ENCODE measurements at places on chromosomes 4 and X.

DNA sequence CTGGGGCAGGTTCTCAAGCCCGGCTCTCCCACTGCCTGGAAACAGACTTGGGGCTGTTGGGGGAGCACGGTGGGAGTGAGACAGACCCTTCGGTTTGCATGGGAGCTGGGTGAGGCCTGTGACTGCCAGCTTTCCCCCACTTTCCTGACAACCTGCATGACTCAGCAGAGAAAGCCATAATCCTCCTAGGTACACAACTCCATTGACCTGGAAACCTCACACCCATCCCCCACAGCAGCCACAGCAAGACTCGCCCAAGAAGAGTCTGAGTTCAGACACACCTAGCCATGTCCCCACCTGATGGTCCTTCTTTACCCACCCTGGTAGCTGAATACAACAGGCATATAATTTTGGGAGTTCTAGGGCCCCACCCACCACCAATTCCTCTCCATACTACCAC lies 57.6 kb upstream of the UBQLN2 start:
- DNase-seq, result peak; percentile 6

DNA sequence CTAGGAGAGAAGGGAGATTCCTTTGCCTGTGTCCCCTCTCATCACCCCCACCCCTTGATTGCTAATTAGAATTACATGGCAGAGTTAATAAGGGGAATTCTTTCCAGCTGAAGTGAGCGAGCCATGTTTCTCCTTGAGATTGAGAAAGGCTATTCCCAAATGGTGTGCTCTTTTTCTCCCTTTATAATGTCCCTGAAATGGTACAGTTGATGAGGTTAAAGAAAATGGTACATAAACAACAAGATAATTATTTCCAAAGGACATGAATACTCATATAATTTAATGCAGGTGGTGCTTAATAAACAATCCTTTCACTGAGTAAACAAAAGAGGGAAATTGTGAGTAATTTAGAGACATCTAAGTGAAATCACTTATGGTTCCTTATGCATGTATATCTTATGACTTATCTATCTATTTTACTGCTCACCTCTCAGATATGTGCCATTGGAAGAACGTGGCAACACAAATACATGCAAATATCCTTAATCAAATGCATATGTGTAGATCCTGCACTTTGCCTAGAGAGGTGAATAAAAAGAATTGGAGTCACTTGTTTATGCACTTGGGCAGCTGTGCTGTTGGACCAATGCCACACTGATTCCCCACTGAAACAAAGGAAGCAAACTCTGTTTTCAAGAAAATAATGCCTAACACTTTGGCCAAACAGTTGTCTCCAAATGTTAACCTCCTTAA lies 106.6 kb upstream of the WDR44 start:
- DNase-seq, result no peak

GRCh38 chr4:99651811-99652485 lies 5.7 kb downstream of the C4orf54 start:
- no peak for DNase-seq

- no peak for DNase-seq
These were observed 74.8 kb upstream of the PACRGL start for GRCh38 chr4:20625426-20625825.

DNA sequence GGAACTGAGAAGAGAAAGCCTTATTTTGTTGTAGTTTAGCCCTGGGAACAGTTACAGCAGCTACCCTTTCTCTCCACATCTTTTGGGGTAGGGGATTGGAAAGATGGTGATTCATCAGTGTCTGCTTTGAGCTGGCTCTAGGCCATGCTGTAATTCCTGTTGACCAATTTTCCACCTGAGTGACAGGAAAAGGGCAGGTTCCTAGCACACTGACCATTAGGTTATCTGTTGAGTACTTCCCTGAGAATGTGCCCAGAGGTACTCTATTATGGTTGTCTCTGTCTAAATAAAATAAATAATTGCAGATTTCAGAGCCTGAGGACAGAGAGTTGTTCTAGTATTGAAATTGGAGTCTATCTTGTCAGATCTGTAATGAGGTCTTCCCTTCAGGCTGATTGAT lies 109.0 kb downstream of the ENOX2 start:
- DNase-seq, result peak; percentile 68

- no peak for DNase-seq
These were observed 71.2 kb upstream of the SLIT2 start for GRCh38 chr4:20180509-20180908.

DNA sequence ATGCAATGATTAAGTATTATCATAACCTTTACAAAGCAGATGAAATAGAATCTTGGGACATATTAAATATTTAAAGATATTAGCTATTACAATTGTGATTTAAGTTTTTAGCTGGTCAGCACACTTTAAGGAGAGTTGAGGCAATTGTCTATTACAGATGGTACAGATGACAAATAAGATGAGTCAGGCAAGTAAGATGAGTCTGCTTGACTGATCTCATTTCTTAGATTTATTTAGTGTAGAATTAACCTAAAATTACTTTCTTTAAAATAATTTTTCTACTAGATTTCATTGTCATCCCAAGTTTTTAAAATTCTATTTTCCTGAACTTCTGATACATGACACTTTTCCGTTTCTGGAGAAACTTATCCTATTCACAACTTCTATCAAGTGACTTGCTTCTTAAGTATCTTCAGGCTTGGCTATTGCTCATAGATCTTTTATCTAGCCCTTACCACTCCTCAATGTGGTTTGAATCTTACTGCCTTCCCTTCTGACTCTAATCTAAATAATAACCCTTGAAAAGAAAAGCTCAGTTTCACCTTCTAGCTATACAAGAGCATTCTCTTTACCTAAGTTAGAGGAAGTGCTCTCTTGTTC lies 32.9 kb downstream of the CXCL1 start:
- peak; percentile 19 for DNase-seq

DNA sequence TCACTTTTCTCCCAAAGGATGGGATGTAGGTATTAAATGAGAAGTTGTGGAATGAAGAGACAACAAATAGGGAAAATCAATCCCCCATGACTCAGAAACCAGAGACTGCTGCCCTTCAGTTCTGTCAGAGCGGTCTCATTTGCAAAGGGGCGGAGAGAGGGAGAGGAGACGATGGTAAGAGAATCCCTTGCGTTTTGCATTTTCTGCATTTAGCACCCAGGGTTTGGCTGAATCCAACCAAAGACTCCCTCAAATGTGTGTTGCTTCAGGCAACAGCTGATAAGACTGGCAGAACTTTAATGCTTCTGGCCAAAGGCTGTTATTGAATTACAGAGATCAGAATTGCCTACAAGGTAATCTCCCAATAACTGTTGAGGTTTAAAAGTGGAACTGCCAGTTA lies 230.2 kb downstream of the EVC2 start:
- DNase-seq, result no peak

GRCh38 chrX:154378059-154378798 lies 866 bp upstream of the EMD start:
- peak; percentile 72 for DNase-seq

GRCh38 chrX:147573266-147573665 lies 338.5 kb upstream of the FMR1 start:
- DNase-seq, result no peak

GRCh38 chr4:150818661-150819060 lies 196.4 kb downstream of the LRBA start:
- DNase-seq, result no peak

DNA sequence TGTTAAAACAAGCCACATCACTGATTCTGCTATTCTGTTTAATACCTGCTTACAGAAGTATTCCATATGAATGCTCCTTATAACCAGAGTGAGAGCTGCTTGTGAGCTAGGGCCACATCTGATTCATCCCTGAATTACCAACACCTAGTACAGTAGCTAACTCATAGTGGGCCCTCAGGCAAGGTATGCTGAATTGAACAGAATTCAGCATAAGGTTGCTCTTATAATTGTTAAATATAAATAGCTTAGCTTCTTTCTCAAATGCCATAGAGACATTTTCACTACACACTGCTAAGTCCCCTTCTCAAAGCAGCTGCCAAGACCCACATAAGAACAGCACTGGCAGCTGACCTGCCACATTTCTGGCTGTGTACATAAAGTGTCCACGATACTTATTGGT lies 27.0 kb upstream of the MCF2 start:
- peak; percentile 7 for DNase-seq

DNA sequence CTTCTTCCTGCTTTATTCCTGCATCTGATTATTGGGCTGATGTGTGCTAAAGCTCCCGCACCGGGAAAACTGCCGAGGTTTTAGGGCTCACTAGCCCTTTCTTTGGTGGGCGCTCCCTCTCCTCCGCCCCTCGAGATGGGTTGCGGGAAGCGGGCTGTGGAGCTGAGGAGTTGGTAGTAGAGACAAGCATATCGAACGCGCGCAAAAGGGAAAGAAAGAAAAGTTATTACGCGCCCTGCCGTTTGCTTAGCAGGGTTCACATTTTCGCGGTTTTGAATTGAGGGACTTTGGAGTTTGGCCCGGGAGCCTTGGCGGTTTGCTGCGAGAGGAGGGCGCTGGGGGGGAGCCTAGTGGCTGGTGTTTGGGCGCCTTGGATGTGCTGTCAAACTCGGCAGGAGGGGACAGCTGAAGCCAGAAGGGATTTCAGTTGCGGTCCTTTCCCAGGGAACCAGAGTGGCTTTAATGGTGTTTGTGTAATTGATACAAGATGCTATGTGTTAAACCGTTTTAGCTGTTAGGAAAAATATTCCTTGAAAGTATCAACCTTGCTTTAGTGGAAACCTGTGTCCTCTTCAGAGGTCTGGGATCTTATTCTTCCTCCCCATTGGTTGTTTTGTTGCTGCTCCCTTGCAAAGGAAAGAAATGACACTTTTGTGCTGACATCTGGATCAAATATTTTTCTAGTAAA lies 1.1 kb downstream of the GAB1 start:
- DNase-seq, result peak; percentile 64

- peak; percentile 78 for DNase-seq
These were observed at the start of gene MSN for GRCh38 chrX:65667503-65668376. Gene MSN (plus strand): TSS chrX:65667654. CDS start chrX:65667842, 188 bp downstream.

DNA sequence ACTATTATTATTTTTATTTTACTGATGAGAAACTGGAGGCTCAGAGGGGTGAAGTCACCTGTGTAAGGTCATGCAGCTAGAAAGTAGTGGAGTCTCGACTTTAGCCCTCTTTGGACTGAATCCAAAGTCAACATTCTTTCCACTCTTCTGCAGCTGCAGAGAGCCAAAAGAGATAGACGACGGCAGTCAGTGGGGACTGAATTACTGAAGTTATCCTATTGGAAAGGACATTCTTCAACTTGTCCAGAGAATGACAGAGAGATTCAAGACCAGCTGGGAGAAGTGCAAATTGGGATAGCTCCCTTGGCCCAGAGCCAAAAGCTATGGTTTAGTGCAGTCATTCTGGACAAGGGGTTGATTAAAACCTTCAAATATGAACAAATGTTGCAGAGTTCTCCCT lies 42.5 kb downstream of the VGLL1 start:
- DNase-seq, result no peak

- DNase-seq, result peak; percentile 2
These were observed 203.3 kb upstream of the PCDH18 start for GRCh38 chr4:137735561-137736104.

DNA sequence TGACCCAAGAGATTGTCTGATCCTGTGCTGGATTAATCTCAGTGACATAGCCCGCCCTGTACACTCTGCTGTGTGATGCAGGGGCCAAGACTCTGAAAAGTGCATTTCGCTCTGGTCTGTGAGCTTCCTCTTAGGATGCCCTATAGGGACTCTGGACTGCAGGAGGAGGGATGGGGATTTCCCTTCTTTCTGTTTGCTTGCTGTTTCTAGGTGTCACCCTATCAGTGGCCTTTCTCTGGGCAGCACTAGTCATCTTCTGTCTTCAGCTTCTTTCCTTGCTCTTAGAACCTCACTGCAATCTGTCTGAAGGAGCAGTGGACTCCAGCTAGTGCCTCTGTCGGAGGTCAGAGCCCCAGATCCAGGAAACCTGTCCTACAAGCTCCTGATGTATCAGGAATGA lies 34.5 kb upstream of the SCRG1 start:
- no peak for DNase-seq

GRCh38 chrX:48827654-48827968 lies 1.3 kb downstream of the ERAS start:
- DNase-seq, result no peak

DNA sequence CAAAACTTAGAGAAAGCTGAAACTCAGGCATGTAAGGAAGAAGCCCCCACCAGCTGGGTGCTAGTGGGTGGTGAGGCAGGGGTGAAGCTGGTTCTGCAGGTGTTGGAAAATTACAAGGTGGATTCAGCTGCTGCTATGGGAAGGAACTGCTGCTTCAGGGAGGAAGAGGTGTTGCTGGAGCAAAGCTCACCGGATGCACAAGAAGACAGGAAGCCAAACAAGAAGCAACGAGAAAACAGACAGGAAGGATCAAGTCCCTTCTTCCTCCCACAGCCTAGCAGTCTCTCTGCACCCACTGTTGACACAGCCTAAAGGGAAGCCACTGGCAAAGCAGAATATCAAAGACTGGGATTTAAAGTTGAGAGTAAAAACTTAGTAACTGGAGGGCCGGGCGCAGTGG lies 100.2 kb upstream of the JADE1 start:
- DNase-seq, result no peak

GRCh38 chr4:13056630-13057189 lies 427.4 kb downstream of the RAB28 start:
- no peak for DNase-seq

- DNase-seq, result peak; percentile 25
These were observed 607 bp upstream of the SCOC start for GRCh38 chr4:140372751-140373327.

GRCh38 chrX:8272821-8273220 lies 101.8 kb upstream of the VCX2 start:
- DNase-seq, result no peak

- DNase-seq, result no peak
These were observed 63.3 kb upstream of the RXFP1 start for GRCh38 chr4:158458271-158458895.

- no peak for DNase-seq
These were observed 5.9 kb downstream of the MAGEA11 start for GRCh38 chrX:149717803-149718202.

Measured in M059J (cell line).